ENCODE measurements at places on chromosomes 2 and 18.

GRCh38 chr2:160194351-160194750, 5.7 kb downstream of the ITGB6 start:
- no peak for DNase-seq

GRCh38 chr2:479490-480176, 191.7 kb upstream of the ALKAL2 start:
- no peak for DNase-seq

- DNase-seq = no peak
Observed at GRCh38 chr2:127000194-127000593, 101.5 kb downstream of the TEX51 start.

- no peak for DNase-seq
Observed at GRCh38 chr2:180705122-180705521, 275.3 kb upstream of the UBE2E3 start.

- DNase-seq = no peak
Observed at GRCh38 chr2:204544961-204545860, at the start of gene PARD3B. Gene PARD3B, plus strand, starts transcription at chr2:204545475. Its CDS starts 525 bp downstream, at chr2:204546000.

GRCh38 chr2:98882971-98883779, 52.9 kb downstream of the CRACDL start:
- DNase-seq = no peak

- no peak for DNase-seq
Observed at GRCh38 chr2:234763002-234763873, 188.6 kb upstream of the SH3BP4 start.

- no peak for DNase-seq
Observed at GRCh38 chr2:142582317-142582716, 295.1 kb upstream of the KYNU start.

- no peak for DNase-seq
Observed at GRCh38 chr2:189580241-189580651, 340 bp downstream of the SLC40A1 start.

- no peak for DNase-seq
Observed at GRCh38 chr2:86617153-86617552, 6.5 kb downstream of the RNF103 start.

- DNase-seq = no peak
Observed at GRCh38 chr2:142065700-142066099, 65.1 kb downstream of the LRP1B start.

DNA sequence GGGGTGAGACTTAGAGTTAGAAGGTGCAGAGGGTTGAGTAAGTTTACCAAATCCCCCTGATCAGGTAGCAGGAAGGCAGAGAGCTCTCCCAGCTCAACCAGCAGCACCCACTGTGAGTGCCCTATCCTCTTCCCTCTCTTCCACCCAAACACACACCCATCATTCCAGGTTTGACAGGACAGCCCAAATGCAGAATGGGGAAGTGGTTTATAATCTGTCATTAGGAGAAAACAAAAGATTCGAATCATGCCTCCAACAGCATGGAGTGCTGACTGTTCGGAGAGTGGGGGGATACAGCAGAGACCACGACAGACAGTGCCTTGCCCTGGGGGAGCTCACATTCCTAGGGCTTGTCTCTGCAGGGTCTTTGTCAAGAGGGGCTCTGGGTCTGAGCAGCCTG, 11.7 kb downstream of the CXCR2 start:
- no peak for DNase-seq

DNA sequence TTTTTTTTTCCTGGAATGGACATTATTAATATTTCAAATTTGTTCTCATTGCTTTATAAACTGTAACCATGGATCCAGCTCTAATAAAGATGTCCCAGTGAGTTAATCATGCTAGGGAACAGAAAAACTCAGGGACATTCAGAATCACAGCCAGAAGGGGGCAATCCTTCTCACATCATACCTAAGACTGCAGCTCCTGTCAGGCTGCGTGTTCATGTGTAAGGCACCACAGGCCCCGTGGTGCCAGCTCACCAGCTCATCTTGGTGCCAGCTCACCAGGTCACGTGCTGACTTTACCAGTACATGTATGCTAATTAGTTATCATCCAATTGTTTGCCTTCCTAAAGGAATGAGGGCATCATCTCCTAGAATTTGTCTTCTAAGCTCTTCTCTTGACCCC, 84.7 kb upstream of the NEDD4L start:
- DNase-seq = peak; percentile 41

- DNase-seq = no peak
Observed at GRCh38 chr2:43136876-43137275, 89.5 kb downstream of the ZFP36L2 start.

GRCh38 chr2:211503856-211504255, 947.5 kb downstream of the CPS1 start:
- DNase-seq = no peak

- DNase-seq = no peak
Observed at GRCh38 chr2:168159754-168160585, 87.4 kb downstream of the STK39 start.

GRCh38 chr18:75324686-75325257, 102.7 kb downstream of the SMIM21 start:
- DNase-seq = no peak

DNA sequence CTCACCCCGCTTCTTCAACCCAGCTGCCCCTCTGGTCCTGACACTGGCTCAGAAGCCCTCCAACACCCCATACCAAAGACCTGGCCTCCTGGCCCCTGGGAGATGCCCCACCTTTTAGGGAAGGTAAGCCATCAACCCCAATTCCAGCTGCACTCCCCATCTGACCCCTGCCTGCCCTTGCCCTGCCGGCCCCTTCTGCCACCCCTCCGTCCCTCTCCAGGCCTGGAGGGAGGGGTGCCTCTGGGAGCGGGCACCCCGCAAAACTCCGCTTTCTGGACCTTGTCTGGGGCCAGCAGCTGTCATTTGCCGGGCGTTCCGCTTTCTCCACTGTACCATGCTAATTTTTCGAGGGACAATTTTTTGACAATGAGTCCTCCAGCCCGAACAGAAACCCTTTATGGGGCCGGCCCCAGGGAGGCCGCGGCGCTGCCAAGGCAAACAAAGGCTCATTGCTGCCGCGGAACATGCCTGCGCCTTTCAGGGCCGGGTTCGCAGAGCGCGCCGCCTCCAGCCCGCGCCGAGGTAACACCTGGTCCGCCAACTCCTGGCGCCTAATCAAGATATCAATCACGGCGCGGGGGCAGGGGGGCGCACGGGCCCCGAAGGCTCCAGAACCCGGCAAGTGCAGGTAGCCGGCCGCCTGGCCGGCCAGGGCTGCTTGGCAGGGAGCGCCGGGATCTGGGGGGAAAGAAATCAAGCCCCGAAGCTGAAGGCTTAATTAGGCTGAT, 96.0 kb downstream of the INHBB start:
- DNase-seq = no peak

DNA sequence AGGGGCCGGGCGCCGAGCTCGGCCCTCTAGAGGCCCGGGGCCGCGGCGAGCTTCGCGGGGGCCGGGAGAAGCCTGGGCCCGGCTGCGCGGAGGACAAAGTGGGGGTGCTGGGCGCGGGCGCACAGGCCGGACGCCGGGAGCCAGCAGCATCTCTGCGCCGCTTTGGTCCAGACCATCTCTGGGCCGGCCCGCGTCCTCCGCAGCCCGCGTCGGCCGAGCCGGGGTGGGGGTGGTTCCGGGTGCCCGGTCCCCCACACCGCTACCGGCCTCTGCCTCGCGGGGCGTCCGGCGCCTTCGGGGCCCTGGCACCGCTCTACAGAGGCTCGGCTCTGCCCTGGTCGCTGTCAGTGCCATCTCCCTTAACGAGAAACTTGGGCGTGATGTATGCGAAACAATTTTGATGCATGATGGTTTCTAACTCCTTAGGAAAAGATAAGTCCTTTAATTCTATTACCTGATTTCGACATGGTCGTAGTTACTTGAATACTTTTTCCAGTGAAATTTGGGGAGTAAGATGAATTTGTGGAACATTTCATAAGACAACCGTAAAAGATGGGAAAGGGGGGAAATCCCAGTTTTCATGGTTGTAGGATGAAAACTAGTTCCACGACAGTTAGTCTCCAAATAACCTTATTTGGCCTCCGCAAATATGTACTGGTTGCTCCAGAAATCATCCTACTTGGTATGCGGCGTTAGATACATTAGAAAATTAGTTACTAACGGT, 562 bp downstream of the TWSG1 start:
- DNase-seq = peak; percentile 46

DNA sequence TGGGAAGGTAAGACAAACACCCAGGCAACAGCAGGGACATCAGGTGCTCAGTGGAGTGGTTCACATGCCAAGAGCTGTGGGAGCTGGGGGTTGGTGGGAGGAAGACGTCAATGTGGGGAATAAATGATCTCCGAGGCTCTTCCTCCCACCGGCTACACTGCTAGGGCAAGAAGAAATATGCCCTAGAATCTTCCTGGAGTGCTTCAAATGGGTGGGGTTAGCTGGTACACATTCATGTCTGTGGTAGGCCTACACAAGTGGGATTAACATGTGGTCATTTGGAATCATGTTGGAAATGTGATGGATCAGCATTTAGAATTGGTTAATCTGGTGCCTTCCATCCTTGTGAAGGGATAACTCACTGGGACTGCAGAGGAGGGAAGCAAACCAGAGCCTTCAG, 12.4 kb upstream of the ZFP36L2 start:
- DNase-seq = no peak

GRCh38 chr2:57965219-57965618, 81.4 kb upstream of the VRK2 start:
- DNase-seq = no peak

GRCh38 chr2:206616151-206616550, 26.1 kb upstream of the FAM237A start:
- no peak for DNase-seq

DNA sequence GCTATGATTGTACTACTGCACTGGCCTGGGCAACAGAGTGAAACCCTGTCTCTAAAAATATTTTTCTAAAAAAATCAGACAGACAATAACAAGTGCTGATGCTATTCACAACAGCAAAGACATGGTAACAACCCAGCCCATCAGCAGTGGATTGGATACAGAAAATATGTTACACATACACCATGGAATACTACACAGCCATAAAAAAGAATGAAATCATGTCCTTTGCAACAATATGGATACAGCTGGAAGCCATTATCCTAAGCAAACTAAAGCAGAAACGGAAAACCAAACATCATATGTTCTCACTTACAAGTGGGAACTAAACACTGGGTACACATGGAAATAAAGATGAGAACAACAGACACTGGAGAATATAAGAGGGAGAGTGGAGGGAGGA, 19.9 kb downstream of the FAM161A start:
- DNase-seq = no peak

GRCh38 chr18:6649421-6650126, 79.9 kb upstream of the ARHGAP28 start:
- DNase-seq = no peak

DNA sequence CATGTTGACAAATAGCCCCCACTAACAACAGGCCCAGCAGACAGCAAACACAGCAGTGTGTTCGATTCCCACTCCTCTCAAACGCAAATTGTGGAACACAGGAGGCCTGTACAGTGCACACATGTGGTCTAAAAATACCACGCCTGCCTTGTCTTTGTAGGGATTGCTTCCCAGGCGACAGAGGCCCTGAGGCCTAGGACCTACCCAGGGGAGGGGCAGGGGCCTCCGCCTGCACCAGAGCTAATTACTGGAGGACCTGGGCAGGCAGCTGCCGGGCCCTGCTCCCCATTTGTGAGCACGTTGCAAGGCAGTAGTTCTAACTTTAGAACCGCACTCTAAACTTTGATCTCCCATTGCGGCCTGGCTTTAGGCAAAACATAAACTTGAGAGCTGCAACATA, 316.0 kb downstream of the TXNL1 start:
- no peak for DNase-seq

DNA sequence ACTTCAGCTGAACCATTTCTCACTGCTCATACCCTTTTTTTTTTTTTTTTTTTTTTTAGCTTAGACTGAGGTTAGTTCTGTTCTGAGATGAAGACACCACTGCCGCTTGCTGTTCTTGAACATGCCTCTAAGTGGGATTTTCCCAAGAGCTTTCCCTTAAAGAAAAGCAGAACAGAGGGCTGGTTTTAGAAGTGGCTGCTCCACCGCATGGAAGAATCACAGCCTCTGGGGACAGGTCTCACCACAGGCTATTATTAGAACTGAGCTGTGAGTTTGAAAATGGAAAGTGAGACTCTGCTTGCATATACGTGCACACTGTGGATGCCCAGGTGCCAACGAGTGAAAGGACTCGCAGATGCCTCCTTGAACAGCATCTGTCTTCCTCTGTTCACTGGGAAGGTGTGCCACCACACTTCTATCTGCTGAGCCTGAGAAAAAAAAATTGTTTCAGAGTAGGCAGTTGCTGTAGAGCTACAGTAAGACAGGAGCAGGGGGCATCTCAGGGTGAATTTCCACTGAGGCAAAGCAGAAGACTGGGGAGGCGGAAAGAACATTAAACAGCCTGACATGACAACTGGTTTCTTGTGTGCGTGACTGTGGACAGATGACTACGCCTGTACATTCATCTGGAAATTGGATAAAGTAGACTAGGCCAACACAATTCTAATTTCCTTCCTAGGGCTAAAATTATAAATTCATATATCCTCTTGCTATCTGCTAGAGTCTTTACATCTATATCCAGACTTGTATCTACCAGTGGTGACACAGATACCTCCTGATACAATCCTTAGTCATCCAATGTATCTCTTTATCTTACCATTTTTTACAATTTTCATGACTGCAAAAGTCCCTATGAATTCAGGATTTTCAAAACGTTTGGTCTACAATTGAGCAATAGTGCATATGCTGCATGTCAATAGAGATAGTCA, 1045.7 kb upstream of the CELF4 start:
- DNase-seq = no peak

GRCh38 chr2:233098618-233099017, 38.5 kb downstream of the INPP5D start:
- no peak for DNase-seq

GRCh38 chr2:74383254-74383653, 3.1 kb upstream of the DCTN1 start:
- no peak for DNase-seq

DNA sequence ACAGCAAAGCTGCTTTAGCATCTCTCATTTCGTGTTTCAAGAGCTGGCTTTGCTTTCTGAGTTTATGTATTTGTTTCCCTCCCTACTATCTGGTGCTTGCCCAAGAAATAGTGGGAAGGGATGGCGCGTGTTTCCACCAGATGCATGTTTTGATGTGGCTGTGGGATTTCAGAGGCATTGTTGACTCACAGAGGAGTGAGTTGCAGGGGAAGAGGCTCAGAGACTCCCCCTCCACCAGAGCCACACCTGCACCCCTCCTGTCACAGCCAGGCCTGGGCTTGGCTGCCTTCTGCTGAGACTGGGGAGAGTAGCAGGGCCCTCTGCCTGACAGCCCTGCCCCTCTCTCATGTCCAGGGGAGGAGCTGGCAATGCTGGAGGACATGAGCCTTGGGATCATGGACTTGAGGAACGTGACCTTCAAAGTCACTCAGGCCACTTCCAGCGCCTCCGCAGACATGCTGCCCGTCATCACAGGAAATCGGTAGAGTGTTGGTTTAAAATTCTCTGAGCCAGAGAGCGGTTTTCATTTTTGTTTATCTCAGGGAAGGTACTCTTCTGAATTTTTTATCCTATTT, 42.9 kb downstream of the COA5 start:
- no peak for DNase-seq

GRCh38 chr2:148578493-148578884, 66.1 kb upstream of the EPC2 start:
- no peak for DNase-seq

GRCh38 chr2:172031536-172031935, 31.8 kb downstream of the METAP1D start:
- no peak for DNase-seq

Measured in hematopoietic multipotent progenitor cell treated with erythropoietin and hydrocortisone succinate and interleukin-3 and kit ligand, for 17 days (in vitro differentiated cells).